D341Med (cell line): ENCODE measurements at places on chromosomes 2 and 18.

- no peak for DNase-seq
Observed at GRCh38 chr2:68423966-68424650, 43.0 kb downstream of the FBXO48 start.

DNA sequence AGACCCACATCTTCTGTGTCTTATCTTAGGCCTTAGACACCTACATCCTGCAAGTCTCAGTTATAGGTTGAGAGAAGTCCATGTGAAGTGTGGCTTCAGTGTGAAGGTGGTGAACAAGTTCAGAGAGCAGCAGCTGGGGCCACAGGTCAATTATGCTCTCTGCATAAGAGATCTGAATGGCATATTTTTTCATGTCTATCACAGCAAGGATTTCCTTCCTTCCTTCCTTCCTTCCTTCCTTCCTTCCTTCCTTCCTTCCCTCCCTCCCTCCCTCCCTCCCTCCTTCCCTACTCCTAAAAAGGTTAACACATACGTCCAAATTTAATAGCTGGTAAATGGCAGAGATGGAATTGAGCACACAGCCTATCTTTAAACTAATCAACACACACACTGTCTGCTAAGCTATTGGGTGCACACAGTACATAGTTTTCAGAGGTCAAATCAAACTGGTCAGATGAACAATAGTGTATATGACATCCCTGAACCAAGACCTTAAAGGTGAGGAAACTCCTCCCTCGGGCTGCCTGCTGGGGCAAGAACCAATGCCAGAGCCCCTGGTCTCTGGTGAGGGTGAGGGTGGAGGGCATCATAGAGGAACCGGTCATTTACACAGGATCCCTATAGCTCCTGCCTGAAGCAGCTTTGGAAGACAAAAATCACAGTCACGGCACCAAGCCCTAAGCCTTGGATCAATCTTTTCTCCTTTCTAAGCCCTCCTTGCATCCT lies 240.9 kb downstream of the ICOS start:
- DNase-seq, result no peak

DNA sequence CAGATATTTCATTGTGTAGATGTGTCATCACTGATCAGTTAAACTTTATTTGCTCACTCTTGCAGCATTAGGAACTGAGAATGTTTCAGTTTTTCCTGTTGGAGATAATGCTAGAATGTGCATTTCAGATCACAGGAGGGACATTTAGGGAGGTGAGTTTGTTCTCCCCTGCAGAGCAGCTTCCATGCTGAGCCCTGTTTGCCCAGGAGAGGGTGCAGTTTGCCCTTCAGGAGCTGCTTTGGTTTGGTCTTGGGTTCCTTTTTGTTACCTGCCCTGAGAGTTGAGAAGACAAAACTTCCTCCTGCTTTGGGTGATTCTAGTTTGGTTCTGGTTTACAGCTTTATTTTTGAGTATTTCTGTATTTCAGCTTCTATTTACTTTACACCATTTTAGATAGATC lies 49.9 kb downstream of the DGKD start:
- DNase-seq, result peak; percentile 58

GRCh38 chr2:196286821-196287220 lies 115.4 kb upstream of the STK17B start:
- DNase-seq, result no peak

DNA sequence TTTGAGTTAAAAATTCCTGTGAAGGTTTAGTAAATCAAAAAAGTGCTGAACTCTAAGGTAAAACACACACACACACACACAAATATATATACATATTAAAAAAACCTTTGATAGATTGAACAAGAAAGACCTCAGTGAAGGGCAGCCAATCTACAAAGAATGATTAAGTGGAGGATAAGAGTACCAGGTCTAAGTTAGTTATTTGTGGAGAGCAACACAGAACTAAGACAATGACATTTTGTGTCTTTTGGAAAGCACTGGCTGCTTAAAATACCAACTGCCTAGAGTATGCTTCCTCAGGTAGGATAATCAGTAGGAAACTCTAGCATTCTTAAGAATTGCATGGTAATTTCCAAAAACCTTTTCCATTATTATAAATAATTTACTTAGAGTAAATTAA lies 481.4 kb upstream of the SYT4 start:
- DNase-seq, result no peak

GRCh38 chr2:77479395-77479794 lies 42.8 kb downstream of the LRRTM4 start:
- DNase-seq, result no peak

DNA sequence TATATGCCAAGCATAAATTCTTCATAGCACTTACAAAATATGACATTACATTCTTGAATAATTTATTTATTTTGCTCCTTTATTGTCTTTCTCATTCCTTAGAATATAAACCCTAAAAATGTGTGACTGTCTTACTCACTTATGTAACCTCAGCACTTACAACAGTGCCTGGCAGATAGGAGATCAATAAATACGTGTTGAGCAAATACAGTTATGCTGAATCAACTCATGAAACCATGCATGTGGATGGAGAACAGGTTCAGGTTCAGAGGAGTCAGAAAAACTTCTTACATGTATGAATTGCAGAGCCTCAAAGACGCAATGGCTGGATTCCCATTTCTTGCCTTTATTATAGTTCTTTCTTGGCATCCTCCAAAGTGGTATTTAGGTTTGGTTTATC lies 659.4 kb upstream of the CHAC2 start:
- no peak for DNase-seq

GRCh38 chr2:30897539-30897938 lies 90.3 kb upstream of the CAPN13 start:
- DNase-seq, result no peak

DNA sequence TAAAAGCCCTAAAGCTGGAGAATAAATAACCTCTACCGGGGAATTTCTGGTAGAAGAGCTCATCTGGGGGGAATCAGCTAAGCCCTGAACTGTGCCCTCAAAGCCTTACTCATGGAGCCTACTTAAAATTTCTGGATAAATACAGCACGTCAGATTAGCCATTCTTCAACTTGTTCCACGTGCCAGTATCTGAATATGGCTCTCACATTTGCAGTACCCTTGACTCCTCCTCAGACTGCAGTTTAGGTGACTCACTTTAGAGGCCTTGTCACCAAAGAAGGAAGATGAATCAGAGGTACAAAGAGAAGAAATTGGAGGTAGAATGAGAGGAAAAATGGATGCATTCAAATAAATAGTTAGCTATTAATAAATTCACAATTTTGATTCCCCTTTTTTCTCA lies 34.6 kb upstream of the POTEC start:
- no peak for DNase-seq

GRCh38 chr2:49241501-49241900 lies 87.2 kb upstream of the FSHR start:
- DNase-seq, result no peak

- DNase-seq, result no peak
Observed at GRCh38 chr2:105674859-105675541, 69.7 kb upstream of the NCK2 start.

DNA sequence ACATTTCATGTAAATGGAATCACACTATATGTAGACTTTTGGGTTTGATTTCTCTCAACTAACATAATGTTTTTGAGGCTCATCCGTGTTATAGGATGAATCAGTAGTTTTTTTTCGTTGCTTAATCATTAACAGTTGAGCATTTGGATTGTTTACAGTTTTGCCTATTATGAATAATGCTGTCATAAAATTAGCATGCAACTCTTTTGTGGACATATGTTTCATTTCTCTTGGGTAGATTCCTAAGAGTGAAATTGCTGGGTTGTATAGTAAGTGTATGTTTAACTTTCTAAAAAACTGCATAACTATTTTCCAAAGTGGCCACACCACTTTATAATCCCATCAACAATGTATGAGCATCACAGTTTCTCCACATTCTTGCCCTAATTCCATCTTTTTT lies 7.7 kb upstream of the RHBDD1 start:
- no peak for DNase-seq

DNA sequence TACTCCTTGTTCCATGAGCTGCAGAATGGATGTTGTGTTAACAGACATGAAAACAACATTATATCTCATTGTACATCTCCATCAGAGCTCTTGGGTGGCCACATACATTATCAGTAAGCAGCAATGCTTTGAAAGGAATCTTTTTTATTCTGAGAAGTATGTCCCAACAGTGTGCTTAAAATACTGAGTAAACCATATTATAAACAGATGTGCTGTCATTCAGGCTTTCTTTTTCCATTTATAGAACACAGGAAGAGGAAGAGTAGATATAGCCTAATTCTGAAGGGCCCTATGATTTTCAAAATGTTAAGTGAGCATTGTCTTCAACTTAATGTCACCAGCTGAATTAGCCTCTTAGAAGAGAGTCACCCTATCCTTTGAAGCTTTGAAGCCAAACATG lies 44.3 kb upstream of the CABYR start:
- no peak for DNase-seq

GRCh38 chr2:20762945-20763683 lies 59.8 kb downstream of the LDAH start:
- DNase-seq, result no peak

DNA sequence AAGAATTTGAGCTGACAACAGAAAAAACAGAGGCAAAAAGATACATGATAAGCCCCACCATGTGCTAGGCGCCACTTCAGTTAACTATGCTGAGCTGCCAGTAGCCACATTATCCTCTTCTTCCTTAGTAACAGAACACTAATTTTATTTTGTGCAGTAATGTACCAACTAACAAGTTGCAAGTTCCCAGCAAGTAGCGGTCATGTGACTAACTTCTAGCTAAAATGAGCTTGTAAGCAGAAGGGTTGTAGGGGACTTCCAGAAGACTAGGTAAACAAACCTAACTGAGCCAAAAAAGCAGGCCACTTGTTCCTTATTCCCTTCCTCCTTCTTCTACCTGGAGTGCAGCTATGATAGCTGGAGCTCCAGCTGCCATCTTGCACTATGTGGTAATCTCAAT lies 75.5 kb downstream of the DTNB start:
- no peak for DNase-seq
